ENCODE measurements at places on chromosomes 11 and 22.

GRCh38 chr11:69298267-69299022 lies 4.5 kb downstream of the MYEOV start:
- DNase-seq = peak; percentile 23

GRCh38 chr22:46471901-46472721 lies 65.3 kb downstream of the CELSR1 start:
- DNase-seq = no peak

DNA sequence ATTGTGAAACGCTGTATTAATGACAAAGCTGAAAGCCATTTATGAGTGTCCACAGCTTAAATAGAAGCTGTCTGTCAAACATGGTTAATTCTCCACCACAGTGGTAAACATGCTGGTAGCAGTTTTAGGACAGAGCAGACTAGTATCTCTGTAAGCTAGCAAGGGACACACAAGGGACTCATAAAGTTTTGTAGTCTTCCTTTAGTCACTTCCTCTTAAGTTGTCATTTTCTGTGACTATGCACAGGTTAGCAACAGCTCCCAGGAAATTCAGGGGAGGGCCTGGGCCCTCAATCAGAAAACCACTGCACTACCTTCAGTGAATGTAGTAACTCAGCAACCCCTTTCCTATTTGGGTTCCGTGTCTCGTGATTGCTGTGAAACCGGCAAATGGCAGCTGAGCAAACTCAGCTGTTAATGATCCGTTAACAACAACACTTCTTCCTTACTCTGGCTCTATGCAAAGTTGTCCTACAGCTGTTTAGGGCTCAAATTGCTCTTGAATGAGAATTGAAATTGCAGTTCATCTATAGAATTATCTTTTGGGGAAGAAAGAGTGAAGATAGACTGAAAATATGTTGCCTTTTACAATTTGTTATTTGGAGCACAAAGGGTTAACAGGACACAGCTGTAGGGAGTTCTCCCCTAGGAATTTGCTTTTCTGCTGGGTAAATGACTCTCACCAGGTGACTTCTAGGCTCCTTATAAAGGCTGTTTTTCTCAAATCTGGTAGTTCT lies at the start of gene MMP26:
Gene MMP26, plus strand, starts transcription at position 731 of the 736 bp plus-strand sequence.
- no peak for DNase-seq

- DNase-seq = no peak
Observed at GRCh38 chr11:120543521-120544215, 32.1 kb downstream of the GRIK4 start.

DNA sequence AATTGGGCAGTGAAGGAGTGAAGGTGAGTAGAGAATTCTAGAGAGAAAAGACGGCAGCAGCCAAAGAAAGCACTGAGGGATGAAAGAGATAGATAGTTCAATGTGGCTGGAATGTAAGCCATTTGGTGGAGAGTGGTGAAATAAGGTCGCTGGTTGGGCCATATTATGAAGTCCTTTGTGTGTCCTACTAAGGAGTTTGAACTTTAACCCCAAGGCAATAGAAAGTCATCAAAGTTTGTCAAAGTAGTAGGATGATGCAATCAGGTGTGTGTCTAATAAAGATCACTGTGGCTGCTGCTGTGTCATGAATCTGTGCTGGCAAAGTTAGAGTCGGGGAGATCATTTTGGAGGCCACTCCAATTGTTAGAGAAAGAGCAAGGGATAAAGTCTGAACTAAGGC lies 18.7 kb downstream of the RNF121 start:
- DNase-seq = peak; percentile 65

DNA sequence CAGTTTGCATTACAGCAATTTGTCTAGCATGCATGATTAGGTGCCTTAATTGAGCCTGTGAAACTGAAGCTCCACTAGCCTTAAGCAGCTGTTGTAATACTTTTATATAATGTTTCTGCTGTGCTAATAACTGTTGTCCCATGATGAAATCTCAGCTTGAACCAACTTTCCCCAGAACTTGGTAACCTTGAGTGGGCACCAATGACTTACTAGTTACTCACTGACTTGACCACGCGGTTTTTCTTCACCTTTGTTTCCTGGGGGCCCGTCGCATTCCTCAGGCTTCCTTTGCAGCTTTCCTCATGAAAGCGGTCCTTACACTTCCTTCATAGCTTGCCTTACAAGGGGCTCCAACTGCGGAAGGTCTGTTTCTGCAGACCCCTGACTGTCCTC lies 11.2 kb upstream of the GLYATL1 start:
- no peak for DNase-seq

DNA sequence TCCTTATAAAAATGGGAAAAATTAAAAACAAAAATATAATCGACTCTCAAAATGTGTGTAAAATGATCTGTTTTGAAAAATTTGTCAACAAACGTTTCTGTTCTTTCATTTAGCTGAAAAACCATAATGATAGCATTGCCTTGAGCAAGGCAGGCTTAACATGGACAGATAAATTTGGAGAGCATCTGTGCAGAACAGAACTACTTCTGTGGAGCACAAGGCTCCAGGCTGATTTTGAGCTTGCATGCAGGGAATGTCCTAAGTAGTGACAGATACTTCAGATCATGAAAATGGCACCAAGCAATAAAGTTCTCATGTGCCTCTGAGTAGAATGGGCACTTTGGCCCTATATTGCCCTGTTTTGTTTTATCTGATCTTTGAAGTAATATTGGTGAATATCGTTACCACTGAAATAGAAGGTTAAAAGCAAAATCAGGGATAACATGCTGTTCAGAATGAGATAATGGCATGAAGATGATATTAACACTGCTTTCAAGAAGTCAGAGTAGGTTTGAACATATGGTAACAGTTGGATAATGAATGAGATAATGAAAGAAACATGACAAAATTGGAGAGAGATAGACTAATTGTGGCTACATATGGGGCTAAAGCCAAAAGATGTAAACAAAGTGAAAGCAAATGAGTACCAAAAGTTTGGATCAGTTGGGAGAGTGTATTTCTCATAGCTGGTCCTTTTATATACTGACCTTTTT lies 730.5 kb upstream of the CCDC179 start:
- DNase-seq = no peak

DNA sequence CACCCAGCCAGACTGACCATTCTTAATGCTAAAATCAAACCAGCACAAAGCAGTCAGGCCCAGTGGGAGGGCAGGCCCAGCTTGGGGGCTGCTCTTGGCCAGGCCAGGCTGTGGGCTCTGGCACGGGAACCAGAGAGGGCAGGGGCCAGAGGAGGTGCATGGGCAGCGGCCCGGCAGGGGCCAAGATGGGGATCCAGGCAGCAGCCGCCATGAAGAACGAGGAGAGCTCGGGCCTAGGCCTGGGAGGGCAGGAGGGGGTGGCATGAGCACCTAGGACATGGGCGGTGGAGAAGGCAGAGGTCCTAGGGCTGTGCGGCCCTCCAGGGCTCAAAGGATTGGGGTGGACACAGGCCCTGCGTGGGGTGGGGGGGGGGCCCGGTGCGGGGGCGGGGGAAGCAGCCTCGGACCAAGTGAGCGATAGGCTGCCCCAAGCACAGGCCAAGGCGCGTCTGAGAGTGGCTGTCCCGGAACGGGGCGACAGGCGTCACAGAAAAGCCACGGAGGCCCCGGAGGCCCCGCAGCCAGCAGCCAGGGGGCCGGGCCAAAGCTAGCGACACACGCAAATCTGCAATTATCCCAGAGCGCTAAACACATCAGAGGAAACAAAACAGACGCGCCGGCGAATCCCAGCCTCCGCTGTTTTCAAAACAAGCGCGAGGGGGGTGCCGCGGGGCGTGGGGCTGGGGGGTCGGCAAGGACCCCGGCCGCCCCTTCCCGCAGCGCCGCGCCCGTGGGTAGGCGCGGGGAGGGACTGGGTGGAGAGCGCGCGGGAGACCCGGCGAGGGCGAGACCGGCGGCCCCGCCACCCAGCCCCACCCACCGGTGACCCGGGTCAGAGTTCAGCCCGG lies 8.3 kb downstream of the PLXNB2 start:
- DNase-seq = no peak

DNA sequence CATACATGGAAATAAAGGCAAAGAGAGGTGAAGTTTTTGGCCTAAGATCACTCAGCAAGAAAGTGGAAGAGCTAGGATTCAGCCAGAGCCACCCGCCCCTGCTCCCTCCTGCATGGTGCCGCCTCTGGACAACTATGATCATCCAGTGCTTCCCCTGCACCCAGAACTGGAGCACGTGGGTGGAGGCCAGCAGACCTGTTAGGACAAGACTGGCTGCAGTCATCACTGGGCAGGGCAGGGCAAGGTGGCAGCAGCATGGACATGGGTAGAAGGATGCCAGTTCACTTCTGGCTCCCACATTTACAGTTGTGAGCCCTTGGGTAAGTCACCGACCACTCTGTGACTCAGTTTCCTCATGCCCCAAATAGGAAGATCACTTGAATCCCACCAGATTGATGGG lies 131.0 kb downstream of the FBXO7 start:
- no peak for DNase-seq

- DNase-seq = no peak
Observed at GRCh38 chr22:49090853-49091135, 736.9 kb downstream of the BRD1 start.

DNA sequence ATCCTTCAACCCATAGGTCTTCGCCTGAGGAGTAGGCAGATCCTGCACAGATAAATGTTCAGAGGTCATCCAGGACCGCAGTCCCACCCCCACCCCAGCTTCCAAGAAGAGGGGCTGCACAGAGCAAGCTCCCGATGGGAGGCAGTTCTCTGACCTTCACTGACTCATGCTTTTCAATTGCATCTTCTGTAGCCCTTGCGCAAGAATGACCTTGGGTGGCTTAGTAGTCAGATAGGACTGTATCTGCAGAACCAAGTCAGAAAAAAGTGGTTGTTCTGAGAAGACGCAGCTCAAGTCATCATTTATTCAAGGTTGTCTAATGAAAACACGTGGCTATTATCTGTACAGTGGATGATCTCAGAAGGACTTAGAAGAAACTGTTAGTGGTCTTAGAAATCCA lies 16.4 kb upstream of the GRAMD1B start:
- DNase-seq = no peak

- no peak for DNase-seq
Observed at GRCh38 chr11:2566223-2567025, 121.6 kb downstream of the KCNQ1 start.

DNA sequence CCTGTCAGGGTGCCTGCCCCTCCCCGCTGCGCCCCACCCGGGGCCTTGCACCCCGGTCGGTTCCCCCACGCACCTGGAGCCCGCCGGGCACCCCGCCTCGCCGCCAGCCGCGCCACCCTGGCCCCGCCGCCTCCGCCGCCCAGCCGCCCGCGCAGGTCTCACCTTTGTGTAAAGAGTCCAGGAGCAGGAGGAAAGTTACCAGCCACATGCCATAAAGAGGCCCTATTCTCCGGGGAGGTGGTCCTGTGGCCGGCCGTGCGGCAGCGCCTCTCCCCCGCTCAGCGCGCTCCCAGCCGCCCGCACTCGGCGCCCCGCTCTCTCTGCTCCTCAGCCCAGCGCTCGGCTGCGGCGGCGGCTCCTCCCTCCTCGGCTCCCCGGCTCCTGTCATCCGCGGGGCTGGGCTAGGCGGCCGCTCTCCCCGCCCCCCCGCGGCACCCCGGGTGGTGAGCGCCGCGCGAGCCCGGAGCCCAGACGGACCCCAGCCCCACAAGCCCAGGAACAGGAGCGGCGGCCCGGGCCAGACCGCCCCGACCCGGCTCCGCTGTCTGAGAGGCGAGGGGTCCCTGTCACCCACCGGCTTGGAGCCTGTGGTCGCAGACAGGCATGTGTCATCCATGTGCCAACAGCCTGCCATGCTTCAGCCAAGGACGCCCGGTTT lies at the start of gene DSCAML1:
Gene DSCAML1, minus strand, starts transcription at position 345 of the 658 bp plus-strand sequence. Its CDS starts 137 bp downstream, at position 208.
- DNase-seq = no peak

- no peak for DNase-seq
Observed at GRCh38 chr11:79173615-79174014, 267.2 kb downstream of the TENM4 start.

DNA sequence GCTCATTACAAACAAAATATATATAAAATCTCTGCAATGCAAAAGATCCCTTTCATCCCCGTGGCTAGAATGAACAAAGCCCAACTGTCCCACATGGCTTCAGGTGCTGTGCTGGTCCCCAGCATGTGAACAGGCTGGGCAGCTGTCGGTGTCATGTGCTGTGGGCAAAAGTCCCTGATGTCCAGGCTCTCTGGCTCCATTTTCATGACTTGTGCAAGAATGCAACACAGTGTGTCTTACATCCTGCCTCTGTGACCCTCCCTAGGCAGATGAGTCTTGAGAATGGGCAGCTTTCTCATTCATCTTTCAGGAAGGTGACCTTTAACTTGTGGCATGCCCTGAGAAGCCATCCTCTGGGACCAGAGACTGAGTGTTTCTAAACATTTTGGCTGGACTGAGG lies 14.5 kb downstream of the GUCD1 start:
- no peak for DNase-seq

GRCh38 chr11:844693-845644 lies 2.3 kb downstream of the TSPAN4 start:
- peak; percentile 86 for DNase-seq

- peak; percentile 40 for DNase-seq
Observed at GRCh38 chr22:22235558-22235957, 9.0 kb upstream of the VPREB1 start.

DNA sequence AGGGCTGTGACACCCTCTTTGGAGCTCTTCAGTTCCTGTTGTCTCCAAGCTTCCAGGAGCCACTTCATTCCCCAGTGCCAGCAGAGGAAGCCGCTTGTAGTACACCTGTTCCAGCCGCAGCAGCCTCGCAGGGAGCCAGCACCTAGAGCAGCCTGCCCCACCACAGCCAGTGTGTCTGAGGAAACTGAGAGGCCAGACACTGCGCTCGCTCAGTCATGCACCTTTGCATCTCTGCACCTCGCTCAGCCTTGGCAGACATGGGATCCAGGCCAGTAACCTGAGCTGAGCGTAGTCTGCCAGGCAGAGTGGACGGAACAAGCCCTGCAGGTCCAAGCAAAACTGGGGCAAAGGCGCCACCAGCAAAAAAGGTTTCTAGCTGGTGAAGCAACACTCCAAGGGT lies 1072.1 kb downstream of the JRKL start:
- no peak for DNase-seq

GRCh38 chr22:50715250-50715649 lies 22.8 kb upstream of the ACR start:
- no peak for DNase-seq

DNA sequence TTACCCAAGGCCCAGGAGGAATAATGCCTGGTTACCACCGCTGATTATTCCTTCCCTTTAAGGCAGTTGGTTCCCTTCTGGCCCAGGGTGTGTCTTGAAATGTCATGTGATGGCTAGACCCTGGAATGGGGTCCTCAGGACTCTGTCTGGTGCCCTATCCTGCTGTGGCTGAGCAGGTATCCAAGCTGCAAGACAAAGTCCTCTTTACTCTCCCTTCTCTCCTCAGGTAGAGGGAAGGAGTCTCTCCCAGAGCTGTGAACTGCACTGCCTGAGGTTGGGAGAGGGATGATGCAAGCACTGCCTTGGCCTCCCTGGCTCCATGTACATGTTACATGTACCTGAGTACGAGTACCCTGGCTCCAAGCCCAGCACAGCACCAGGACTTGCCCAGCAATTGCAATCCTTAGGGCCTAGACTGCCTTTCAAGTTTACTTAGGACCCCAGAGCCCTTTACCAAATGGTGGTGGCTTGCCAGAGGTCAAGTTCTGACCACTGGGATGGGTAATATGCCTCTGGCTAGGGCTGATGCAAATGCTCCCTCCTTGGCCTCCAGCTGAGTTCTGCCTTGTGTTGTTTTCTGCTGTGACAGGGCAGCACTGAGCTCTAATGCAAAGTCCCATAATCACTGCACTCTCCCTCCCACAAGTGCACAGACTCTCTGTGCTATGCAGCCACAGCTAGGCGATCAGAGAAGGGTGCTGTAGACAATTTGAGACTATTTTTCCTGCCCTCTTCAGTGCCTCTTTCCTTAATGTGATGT lies 20.7 kb upstream of the AQP11 start:
- no peak for DNase-seq

- DNase-seq = no peak
Observed at GRCh38 chr22:26323013-26323412, 106.0 kb upstream of the ASPHD2 start.

- DNase-seq = no peak
Observed at GRCh38 chr22:19535001-19535400, 10.8 kb upstream of the CLDN5 start.

GRCh38 chr11:21177379-21177778 lies 508.0 kb downstream of the NELL1 start:
- DNase-seq = no peak

All from erythroblast (primary cell).